ENCODE measurements at places on chromosomes 4 and X.

DNA sequence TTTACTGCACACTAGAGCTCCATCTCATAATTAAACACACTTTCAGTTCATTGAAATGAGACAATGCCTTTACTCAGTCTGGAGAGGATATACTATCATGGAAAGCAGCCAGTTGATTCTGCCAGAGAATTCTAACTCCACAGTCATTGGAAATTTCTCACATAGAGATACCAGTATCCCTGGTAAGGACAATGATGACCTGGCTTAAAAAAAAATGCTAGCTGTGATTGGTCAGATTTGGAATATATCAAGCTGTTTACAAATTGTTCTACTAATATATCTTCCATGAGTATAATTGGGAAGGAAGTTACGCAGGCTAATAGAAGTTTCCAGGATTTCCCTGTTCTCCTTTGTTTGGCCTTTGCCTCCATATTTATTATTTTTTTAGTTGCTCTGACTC lies 34.5 kb upstream of the TLL1 start:
- DNase-seq, result no peak

DNA sequence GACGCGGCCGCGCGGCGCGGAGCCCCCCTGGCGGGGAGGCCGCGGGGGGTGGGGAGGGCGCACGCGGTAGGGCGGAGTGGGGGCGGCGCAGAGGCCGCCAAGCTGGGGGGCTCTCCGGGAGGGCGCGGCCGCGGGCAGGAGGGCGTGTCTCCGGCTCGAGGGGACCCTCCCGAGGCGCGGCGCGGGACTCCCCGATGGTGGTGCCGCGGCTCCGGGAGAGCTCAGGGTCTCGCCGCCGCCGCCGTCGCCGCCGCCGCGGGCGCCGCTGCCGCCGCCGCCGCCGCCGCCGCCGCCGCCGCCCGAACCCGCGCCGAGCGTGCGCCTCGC lies 165 bp upstream of the PTCHD1 start:
- DNase-seq, result no peak

GRCh38 chrX:110182865-110183264 lies 135.0 kb downstream of the AMMECR1 start:
- no peak for DNase-seq

- DNase-seq, result no peak
Measured at GRCh38 chr4:78293821-78294301, 236.7 kb downstream of the FRAS1 start.

- no peak for DNase-seq
Measured at GRCh38 chrX:107429090-107429489, 20.4 kb upstream of the FRMPD3 start.

DNA sequence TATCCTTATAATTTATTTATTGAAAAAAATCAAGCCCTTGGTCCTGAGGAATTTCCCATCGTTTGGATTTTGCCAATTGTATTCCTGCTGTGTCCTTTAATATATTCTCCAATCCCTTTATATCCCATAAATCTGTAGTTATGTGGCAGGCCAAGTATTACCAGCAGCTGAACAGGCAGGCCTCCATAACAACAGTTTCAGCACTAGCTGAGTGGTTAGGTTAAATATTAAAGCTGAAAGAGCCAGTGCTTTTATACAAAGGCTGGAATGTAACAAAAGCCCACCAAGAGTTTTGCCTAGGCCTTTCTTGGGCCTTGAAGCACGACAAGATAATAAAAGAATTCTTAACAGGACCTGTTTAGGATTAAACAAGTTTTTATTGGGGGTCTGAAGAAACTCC lies 366.6 kb upstream of the GALNT7 start:
- DNase-seq, result no peak

DNA sequence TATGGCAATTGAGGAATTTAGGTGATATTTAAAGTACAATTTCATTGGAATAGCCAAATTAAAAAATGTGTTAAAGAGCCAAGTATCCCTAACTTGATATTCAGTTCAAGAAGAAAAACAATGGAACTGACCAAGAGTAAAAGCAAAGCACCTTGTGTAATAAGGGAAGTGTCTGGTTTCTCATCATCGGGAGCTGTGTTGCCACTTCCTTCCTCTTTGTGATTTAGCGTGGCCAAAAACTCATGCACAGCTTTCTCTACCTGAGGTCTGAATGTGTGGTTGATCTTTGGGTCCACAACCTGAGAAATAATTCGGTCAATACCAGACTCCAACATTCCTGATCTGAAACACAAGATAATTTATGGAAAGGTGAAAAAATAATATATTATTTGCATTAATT lies 12.4 kb downstream of the BOD1L1 start:
- DNase-seq, result no peak
